ENCODE measurements at places on chromosomes 6 and 20.

DNA sequence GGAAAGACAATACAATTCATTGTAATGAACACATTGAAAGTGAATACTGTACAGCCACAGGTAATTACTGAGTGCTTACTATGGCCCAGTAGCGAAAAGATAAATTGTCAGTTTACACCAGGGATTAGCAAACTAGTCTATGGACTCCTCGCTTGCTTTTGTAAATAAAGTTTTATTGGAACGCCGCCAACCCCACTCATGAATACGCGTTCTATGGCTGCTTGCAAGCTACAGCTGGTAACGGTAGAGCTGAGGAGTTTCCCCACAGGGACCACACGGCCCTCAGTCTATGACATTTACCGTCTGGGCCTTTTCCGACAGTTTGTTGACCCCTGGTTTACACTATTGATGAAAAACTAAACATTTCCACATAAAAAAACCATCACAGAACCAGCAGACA is 24.2 kb downstream of the LAMA5 start:
- no peak for DNase-seq

GRCh38 chr20:588932-589672 is 21.0 kb downstream of the TCF15 start:
- DNase-seq, result no peak

DNA sequence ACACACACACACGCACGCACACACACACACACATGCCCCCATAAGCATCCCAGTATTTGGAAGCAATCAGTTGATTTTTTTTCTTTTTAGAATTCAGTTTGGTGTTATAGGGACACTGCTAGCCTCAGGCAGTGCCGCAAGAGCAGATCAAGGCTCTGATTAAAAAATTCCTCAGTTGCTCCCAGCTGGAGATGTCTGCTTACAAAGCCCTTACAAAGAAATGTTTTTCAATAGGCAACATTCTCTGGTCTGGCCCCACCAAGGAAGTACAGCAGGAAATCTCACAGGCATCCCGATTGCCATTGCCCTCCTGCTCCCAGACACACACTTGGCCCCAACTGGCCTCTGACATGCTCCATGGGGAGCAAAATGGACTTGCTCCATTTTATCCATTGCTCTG is 22.9 kb upstream of the CD83 start:
- DNase-seq, result no peak

- DNase-seq, result no peak
These were observed 134.5 kb downstream of the VEGFA start for GRCh38 chr6:43904311-43905123.

DNA sequence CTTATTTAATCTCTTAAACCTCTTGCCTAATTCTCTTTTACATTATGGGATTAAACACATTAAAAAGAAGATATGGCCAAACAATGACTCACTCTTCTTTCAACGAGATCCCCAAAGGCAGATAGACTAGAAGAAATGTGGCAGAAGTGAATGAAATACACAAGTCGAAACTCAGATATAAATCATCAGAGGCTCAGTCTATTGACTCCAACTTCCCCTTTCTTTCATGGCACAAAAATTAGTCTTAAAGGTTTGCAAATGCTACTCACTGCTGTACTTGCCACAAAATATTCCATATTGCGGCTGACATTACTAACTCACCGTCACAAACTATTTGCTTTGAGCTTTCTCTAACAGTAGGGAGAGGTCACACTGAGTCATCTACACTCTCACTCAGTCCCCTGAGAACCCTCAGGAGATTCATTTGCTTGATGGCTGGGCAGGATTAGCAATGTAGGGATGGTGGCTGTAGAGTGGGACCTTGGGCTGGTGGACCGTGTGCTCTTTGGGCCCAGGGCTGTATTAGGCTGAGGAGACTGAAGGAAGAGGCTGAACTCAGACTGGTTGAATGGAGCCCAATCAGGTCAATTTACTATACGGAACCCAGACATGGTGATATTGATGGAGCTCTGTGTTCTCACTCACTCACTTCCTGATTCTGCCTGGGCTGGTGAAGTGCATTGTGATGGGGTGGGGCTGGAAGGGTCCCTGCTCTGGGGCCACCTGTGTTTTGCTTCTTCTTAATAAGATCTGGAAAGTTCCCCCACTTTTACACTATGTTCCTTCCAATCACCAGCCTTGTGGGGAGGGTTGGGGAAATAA is 42.8 kb upstream of the UBR2 start:
- no peak for DNase-seq

All from central memory CD8-positive, alpha-beta T cell (primary cell).